ENCODE measurements at places on chromosomes 4 and X.

- no peak for ATAC-seq
Observed at GRCh38 chr4:99915449-99915848, 21.2 kb upstream of the LAMTOR3 start.

GRCh38 chrX:103330681-103331288, 746 bp downstream of the TCEAL7 start:
- no peak for ATAC-seq

- no peak for ATAC-seq
Observed at GRCh38 chr4:109125084-109125483, 177.4 kb downstream of the COL25A1 start.

DNA sequence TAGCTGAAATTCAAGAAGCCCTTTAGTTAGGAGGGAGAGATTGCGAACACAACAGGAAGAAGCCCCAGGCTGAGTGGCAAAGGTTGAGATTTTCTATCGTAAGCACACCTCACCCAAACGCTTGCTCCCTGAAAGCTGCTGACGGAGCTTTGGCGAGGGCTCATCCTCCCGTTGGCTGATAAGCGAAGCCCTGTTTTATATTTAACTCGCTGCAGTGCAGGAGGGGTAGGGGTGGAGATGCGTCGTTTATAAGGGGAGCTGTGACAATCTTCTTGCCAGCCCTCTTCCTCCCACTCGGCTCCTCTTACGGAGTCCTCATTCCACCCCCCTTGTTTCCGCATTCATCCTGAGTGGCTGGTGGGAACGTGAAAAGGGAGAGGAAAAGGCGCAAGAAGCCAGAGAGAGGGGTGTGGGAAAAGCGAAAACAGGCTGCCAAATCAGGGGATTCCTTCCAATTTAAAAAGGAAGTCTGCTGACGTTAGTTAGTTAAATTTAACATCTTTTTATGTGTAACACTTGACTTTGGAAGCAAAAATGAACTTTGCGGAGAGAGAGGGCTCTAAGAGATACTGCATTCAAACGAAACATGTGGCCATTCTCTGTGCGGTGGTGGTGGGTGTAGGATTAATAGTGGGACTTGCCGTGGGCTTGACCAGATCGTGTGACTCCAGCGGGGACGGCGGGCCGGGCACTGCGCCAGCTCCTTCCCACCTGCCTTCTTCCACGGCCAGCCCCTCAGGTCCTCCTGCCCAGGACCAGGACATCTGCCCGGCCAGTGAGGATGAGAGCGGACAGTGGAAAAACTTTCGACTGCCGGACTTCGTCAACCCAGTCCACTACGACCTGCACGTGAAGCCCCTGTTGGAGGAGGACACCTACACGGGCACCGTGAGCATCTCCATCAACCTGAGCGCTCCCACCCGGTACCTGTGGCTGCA, at the start of gene ENPEP:
TSS of gene ENPEP (plus strand) at position 275 of the 938 bp plus-strand sequence. CDS start at position 535, 260 bp downstream.
- ATAC-seq, result no peak

DNA sequence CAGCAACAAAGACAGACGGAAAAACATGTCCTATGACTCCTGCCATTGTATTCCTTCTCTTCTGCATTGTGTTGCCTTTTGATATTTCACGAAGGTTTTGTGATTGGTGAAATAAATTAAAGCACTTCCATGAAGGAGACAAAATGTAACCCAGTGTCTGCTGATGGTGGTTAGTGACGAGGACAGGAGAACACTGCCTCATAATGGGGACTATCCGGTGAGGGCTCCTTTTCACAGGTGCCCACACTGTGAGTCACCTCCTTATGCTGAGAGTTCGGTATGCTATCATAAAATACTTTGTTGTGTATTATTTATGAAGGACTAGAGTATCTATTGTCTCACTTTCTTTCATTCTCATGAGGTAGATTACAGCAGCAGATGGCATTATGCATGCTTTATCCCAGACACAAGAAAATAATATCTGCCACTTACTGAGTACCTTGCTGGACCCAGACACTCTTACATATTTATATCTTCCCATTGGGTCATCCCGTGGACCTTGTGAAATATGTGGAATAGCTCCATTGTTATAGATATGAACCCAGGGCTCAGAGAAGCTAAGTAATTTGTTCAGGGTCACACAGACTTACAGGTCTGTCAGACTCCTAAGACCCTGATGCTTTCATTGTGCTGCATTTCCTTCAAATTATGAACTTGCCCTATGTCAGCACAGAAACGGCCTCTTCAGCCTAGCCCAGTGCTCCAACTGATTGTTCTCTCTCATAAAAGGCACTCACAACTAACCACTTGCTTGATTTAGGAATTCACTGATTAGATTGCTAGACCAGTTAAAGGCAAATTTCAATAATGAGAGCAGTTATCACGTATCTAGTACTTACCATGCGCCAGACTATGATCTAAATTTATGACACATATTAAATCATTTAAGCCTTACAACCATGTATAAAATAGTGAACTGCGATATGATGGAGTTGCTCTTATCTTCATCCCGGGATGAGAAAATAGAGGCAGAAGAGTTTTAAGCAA, 31.2 kb downstream of the PLS3 start:
- ATAC-seq, result no peak

DNA sequence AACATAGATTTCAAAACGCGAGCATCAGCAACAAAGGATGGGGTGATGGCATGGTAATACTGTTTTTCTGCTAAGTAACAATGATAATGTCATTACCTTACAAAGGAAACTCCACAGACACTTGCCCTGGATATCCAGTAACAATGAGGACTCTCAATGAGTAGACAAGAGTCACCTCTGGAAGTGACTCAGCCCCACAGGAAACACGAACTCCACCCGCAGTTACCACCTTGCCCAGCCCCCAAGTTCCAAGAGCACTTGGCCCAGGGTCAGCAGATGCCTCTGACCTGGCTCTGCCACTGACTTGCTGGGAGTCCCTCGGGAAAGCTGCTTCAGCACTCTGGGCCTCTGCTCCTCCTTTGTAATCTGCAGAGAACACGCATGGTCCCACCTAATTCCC, 110.3 kb upstream of the MAP3K15 start:
- ATAC-seq, result no peak

GRCh38 chr4:7487998-7488671, 53.4 kb upstream of the PSAPL1 start:
- ATAC-seq, result no peak

- no peak for ATAC-seq
Observed at GRCh38 chr4:17448689-17449088, 63.2 kb downstream of the QDPR start.

DNA sequence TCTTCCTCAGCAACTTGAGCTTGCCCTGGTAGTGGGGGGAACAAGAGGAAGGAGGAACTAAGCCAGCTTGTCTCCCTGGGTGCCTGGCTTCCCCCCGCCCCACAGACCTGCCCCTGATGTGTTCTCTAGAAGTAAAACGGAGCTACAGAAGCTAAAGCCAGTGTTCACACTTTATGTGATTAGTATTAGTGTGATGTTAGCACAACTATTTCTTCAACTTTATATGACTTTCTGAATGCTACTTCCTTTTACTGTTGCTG, 10.7 kb downstream of the RGS12 start:
- no peak for ATAC-seq

- no peak for ATAC-seq
Observed at GRCh38 chr4:145107126-145107525, 9.0 kb downstream of the ABCE1 start.

GRCh38 chr4:139083956-139084803, 68.6 kb downstream of the NOCT start:
- ATAC-seq, result peak; percentile 81

- no peak for ATAC-seq
Observed at GRCh38 chrX:69262036-69262936, 97.0 kb upstream of the PJA1 start.

GRCh38 chrX:130741151-130741550, 161.9 kb downstream of the ENOX2 start:
- ATAC-seq, result no peak

DNA sequence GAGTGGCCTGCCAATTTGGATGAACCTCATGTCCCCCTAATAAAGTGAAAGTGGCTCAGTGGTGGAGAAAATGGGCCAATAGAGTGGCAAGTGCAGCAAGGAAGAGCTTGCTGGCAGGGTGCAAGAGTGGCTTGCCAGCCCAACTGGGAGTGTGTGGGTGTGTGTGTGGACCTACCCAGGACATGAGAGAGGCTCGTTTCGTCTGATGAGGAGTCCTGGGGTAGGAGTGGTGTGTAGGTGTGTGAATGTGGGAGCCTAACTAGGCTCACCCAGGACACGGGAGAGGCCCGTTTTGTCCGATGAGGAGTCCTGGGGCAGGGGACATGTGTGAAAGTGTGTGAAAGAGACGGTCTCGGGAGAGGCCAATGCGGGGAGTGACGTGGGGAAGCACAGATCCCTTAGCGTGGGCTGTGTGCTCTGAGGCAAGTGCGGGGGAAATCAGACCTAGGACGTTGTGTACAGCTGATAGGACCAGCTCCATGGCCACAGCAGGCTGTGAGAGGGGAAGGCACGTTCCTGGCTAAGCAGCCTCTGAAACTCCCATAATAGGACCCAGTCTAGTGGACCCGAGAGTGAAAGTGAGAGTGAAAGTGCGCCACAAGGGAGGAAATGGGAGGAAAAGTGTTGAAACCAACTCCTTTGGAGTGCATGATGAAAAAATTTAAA, 5.3 kb downstream of the GAGE10 start:
- ATAC-seq, result no peak

- no peak for ATAC-seq
Observed at GRCh38 chrX:151791961-151792360, 57.4 kb downstream of the CNGA2 start.

DNA sequence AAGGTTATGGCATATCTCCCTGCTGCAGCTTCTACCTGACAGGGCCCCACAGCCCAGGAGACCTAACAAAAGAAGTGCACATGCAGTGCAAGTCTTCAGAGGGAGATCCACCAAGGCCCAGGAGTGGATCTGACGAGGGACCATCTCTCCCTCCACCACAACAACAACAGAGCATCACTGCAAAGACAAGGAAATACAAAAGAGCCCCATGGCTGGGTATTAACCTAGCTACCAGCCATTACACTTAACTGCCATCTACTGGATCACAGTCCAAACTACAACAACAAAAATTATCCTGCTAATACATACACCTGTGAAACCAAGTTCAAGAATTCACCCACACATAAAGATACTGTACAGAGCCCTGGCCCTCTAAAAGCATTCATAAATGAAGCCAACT, 280.2 kb upstream of the SLC7A11 start:
- no peak for ATAC-seq

GRCh38 chrX:46340696-46341095, 204.5 kb downstream of the ZNF674 start:
- ATAC-seq, result no peak

GRCh38 chrX:48616576-48616975, 19.3 kb downstream of the WDR13 start:
- no peak for ATAC-seq

DNA sequence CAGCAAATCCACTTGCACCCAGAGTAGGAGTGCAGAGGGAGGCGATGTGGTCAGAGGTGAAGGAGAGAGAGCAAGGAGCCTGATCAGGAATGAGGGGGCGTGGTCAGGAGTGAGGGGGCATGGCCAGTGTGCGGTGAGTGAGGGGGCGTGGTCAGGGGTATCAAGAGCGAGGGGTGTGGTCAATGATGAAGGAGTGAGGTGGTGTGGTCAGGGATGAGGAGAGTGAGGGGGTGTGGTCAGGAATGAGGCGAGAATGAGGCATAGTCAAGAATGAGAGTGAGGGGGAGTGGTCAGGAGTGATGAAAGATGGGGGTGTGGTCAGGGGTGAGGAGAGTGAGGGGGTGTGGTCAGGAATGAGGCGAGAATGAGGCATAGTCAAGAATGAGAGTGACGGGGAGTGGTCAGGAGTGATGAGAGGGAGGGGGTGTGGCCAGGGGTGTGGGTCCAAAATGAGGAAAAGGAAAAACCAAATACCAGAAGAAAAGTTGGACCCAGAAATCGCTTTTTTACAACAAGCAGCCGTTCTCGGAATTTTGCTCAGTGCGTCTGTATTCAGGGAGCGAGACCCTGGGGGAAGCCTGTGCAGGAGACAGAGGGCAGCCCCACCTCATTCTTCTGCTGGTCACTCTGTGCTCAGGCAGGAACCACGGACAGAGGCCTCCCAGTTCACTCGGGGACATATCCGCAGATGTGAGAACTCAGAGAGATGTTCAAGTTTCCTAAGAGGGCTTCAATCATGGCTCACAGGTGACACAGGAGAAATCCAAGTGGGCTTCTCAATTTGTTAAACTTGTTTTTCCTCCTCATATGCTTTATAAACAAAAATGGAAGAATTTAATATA, 47.5 kb downstream of the MAGEA1 start:
- ATAC-seq, result no peak

DNA sequence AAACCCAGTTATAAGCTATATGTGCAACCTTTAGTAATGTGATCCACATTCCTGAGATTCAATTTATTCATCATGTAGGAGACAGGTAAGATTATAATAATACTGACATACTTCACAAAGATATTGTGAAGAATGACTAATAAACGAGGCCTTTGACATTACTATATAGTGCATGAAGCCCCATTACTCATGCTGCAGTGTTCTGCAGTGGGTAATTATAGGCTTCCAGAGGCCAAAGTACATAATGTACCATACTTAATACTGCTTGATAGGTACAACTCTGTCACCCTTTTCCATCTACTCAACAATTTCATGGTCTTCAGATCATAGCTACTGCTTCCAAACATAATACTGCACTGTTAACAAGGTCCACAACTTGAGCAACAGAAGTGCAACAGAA, 68.9 kb downstream of the COL25A1 start:
- ATAC-seq, result no peak

- no peak for ATAC-seq
Observed at GRCh38 chrX:112612558-112612957, 67.2 kb downstream of the LHFPL1 start.

- ATAC-seq, result no peak
Observed at GRCh38 chr4:97457253-97457652, 686.0 kb downstream of the STPG2 start.

DNA sequence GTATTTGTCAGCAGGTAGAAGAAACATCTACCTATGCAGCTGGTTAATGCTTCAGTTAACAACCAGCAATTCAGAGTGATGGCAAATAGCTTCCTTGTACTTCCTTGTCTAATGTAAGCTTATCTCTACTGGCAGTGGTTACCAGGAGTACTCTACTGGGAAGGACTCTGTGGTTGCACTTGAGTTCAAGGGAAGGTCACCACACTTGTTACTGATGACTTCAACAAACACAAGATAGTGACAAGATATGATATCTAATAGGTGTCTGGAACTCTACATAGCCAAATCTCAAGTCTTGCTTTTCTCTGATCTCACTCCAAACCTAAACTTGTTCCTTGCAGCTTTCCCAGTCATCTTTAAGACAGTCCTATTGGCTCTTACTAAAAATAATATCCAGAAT, 1644.9 kb upstream of the TENM3 start:
- no peak for ATAC-seq
